ENCODE measurements at places on chromosomes 3 and 15. TPM values are rescaled to one million over a fixed set of nuclear protein-coding genes. Genes with fewer than 3 reads are reported as not detected.

ARHGEF26 gene
- total RNA-seq = 16.1 TPM

MCF2L2 gene
- total RNA-seq = 0.49 TPM

- no peak for DNase-seq
These were observed 111.4 kb downstream of the ZMAT3 start for GRCh38 chr3:178960181-178960580.

DNA sequence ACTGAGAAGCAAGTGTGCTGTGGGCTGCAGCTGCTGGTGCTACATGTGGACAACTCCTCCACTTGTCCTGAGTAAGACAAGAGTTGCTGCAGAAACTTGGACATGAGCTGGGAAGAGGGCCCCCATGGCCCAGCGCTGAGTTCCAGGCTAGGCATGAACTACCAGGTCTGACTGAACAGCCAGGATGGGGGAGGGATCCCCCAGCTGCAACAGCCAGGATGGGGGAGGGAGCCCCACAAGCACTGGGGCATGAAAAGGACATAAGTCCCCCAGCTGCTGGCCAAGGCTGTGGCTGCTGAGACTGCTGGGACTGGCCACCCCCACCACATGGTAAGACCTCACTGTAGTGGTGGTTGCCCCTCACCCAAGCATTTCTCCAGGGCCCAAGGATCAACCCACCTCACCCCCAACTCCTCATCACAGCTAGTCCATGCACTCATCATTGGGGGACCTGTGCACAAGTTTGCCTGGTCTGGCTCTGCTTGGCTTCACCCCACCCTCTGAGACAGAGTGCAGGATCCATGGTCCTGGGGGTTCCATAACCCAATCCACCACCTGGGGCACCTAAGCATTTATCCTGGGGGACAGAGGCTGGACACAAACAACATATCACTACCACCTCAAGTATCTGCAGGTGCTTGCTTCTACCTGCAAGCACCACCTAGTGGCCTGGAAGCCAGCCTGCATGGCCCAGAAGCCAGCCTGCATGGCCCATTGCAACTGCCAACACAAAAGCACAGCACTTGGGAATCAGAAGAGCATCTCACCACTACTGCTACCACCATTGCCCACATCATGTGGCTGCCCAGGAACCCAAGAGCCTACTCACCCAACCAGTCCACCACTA is 84.5 kb upstream of the STT3B start:
- peak; percentile 6 for DNase-seq

GRCh38 chr3:132119531-132119930 is 84.7 kb upstream of the CPNE4 start:
- DNase-seq = no peak

C3orf52 gene
- 32.0 TPM for total RNA-seq

DNA sequence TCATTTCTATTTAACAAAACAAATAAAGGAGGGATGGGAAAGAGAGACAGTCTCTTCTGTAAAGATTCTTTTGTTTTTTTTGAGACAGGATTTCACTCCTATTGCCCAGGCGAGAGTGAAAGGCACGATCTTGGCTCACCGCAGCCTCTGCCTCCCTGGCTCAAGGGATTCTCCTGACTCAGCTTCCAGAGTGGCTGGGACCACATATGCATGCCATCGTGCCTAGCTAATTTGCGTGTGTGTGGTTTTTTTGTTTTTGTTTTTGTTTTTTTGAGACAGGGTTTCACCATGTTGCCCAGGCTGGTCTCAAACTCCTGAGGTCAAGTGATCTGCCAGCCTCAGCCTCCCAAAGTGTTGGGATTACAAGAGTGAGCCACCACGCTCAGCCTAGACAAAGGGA is 23.3 kb downstream of the STAG1 start:
- DNase-seq = no peak

- no peak for DNase-seq
These were observed 3.8 kb downstream of the C3orf85 start for GRCh38 chr3:109140318-109140717.

DNA sequence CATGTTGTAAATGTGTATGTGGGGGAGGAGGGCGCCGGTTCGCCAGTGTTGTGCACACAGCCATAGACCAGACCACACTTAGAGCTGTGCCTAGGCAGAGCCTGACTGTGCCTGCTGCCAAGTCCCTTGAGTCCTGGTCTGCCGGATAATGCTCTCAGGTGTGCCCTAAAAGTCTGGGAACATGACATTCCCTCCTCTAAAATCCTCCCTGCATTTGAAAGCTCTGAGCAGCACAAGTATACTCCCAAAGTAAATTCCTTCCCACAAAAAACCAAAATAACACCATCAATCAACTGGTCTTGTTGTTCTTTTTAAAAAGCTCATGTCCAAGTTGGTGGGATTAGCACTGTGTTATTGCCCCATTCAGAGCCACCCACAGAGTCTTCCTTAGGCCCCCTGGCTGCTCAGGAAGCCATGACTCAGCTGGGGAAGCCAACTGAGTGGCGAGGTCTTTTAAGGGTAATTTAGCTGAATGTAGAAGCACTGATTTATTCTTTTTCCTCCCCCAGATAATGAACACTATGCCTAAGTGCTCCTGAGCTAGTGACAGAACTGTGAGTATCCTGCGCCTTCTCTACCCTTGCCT is 147.8 kb upstream of the MCTP2 start:
- DNase-seq = no peak

GRCh38 chr3:38469852-38470251 is 16.2 kb downstream of the ACVR2B start:
- no peak for DNase-seq

TGM4 gene
- 0.33 TPM for total RNA-seq

GRCh38 chr3:62558549-62559112 is 185.3 kb upstream of the FEZF2 start:
- DNase-seq = no peak

GRCh38 chr15:55743729-55744655 is 1.0 kb upstream of the PRTG start:
- DNase-seq = peak; percentile 8

DAG1 gene
- 55.1 TPM for total RNA-seq

- no peak for DNase-seq
These were observed 563.6 kb upstream of the NAALADL2 start for GRCh38 chr3:174295306-174296092.

GRCh38 chr3:59994732-59995304 is 945.0 kb upstream of the CFAP20DC start:
- no peak for DNase-seq

DNA sequence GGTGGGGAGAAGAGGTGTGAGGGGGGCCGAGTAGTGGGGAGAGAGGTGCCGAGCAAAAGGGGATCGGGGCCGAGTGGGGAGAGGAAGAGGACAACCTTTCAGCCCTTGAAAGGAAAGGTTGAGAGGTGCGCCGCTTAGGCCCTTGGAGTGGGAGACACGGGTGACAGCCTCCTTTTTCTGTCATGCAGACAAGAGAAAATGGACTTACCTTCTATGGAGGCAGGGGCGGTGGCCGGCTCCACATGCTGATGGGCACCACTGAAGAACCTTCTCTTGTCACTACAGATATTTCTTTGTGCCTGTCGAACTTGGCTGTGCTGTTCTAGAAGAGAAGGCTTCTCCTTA is 421 bp downstream of the KLHL18 start:
- DNase-seq = peak; percentile 19

DNA sequence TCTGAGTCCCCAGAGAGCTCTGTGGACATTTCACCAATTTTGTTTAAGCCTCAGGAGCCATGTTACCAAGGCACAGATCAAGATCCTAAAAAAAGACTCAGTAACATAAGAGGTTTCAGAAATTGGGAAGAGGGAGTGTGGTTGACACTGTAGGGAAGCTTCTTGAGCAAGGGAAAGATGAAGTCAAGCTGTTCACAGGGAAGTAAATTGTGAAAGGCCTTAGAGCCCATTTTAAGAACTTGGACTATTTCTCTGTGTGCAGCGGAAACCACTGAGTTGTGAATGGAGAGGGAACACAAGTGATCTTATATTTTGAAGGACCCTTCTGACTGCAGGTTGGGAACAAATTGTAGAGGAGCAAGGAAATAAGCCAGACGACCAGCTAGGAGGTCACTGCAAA is 18.7 kb downstream of the BCL2A1 start:
- DNase-seq = peak; percentile 48

COLQ gene
- 0.81 TPM for total RNA-seq

DNA sequence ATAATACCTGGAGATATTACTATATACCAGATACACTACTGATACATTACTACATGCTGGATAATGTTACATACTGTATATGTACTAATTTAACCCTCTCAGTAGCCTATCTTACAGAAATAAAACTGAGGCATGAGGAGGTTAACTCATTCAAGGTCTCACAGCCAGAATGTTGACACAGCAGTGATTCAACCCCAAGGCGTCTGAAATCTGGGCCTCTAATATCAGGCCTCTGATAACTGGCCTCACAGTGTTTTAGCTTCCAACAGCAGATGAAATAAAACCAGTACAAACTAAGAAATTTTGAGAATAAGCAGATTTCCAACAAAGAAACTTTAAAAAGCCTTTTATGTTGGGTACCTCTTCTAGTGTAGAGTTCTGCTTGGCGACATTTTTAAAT is 23.4 kb downstream of the DZIP1L start:
- no peak for DNase-seq

DNA sequence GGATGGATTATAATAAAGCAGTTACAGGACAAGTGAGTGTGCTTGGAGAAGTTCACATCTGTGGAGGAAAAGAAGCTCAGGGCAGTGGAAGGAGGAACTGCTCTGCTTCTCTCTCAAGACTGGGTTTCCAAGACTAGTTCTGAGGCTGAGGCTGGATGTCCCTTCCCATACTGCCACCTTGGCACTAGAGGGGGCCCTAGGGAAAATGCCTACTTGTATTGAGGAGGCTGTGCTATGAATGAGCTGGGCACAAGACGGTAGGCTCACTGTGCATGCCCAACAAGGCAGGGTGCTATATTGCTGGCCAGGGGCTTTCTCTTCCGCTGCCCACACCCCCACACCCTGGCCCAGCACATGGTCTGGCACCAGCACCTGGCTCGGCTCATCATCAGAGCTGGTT is 65.2 kb downstream of the SLCO2A1 start:
- no peak for DNase-seq

DNA sequence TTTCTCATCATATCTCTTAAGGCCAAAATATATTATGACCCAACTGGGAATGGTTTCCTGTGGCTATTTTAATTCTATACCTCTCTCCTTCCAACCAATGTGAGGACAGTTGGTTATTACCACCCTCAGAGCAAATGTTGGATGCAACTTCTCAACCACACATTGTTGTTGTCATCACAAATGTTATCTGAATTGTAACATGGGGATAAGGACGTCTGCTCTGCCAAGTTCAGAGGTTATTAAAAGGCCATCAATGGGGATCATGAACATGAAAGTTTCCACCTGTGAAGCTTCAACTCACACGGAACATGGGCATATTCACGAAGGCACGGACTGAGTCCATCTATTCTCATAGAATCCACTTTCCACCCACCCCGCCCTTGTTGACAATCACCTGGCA is 46.8 kb downstream of the MB21D2 start:
- DNase-seq = no peak

- no peak for DNase-seq
These were observed 76.8 kb downstream of the SLMAP start for GRCh38 chr3:57832900-57833313.

GOLGA6L26 gene
- total RNA-seq = not detected

DNA sequence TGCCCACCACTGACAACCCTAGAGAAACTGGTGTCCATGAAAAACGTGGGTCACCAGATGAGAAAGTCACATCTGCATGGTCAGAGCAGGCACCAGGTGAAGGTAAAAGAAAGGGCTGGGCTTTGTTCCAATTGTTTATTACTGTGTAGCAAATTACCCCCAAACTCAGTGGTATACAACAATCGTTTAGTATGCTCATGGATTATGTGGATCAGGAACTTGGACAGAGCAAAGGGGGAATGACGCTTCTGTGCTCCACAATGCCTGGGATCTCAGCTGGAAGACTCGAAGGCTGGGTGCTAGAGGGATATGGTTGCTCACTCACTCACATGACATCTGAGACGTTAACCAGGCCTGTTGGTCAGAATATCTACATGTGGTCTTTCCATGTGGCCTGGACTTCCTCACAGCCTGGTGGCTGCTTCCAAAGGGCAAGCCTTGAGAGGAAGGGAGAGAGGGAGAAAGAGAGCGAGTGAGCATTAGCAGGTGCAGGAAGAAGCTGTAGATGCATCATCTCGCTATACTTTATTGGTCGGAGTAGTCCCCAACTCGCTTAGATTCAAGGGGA is 44.9 kb downstream of the LPP start:
- no peak for DNase-seq

DNA sequence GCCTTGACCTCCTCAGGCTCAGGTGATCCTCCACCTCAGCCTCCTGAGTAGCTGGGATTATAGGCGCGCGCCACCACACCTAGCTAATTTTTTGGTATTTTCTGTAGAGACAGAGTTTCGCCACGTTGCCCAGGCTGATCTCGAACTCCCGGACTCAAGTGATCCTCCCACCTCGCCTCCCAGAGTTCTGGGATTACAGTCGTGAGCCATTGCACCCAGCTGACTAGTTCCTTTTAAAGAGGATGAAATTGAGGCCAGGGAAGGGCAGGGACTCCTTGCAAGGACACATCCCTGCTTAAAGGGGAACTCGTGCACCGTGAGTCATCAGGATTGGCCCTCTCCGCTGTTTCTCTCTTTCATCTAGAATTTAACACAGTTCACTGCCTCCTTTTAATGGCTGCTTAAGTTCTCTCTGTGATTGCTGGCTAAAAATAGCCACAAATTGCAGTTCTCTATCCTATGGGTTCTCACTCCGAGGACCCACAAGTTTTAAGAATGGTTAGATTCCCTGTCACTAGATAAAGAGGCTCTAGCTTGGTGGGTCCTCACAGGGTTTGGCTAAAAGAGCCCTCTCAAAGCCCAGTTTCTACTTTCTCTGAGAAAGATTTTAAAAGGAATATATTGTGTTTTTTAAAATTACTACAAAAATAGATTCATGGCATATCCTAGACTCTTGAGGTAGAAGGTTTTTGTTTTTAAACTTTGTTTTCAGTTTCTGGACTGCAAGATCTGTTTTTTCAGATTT is 1.4 kb downstream of the CRTAP start:
- DNase-seq = peak; percentile 88

DNA sequence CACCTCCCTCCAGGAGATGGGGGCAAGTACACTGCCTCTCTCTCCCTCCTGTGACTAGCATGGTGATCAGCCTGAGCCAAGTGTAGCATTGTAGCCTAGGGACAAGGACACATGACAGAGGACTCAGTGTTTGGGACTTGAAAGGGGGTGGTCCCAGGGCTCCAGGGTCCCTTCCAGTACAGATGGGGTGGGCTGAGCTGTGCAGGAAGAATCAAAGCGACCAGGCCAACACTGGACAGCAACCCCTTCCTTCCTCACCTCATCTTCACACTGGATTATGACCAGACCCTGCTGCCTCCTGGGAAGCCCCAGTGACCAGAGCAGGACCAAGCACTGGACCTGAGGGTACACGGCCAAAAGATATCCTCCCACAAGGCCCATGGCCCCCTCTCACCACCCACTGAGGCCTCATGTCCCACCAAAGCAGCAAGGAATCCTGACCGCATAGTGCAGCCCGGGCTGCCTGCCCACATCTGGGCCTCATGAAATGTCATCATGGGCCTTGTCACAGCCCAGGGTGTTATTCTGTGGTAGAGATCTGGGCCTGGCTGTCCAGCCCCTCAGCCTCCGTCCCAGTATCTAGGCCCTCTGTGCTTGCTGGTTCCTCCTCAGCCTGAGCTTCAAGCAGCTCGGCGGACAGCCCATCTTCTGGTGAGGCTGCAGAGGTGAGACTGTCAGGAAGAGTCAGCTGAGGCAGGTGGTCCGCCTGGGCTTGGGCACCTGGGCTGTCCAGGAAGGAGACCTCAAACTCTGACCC is 9.5 kb downstream of the GORASP1 start:
- no peak for DNase-seq

Data from thyroid gland (tissue), 4 donors.